ENCODE measurements at places on chromosomes 6 and 20.

DNA sequence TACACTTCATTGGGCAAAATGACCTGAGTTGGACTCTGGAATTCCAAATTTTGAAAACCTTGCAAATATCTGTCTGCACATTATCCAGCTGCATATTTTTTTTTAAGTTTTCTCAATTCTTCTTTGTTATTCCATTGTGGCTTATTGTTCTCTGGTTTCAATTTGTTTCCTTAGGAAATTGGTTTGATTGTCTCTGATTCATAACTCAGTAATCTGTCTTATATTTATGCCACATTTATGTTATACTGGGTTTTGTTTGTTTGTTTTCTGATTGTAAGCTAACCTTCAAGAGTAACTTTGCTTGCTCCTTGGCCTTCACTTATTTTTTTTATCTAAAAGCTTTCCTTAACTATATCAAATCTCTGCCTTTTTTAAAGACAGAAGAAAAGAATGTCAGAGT is 193.3 kb upstream of the PLCB4 start:
- no peak for DNase-seq

DNA sequence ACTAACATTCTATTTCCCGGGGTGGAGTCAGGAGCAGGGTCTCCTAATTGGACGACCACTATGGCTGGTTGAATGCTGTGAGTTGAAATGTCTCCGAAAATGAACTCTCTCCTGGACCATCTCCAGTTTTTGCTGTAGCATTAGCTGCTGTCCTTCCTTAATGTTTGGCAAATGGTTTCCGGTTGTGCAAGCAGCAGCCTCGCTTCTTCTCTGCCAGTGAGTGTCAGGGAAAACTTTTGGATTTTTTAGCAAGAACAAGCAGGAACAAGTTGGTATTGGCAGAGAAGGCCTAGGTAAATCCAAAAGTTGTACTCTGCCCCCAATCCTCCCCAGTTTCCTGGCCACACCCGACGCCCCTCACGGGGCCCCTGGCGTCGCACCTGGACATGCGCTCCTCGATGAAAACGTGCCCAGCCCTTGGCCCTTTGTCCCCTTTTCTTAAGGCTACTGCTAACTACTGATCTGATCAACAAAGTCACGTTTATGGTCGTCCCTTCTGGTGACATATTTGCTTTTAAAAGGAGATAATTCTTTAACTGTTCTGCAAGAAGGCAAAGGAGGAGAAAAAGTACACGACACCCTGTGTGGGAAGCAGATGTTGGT is 103.2 kb downstream of the ARMC2 start:
- no peak for DNase-seq

DNA sequence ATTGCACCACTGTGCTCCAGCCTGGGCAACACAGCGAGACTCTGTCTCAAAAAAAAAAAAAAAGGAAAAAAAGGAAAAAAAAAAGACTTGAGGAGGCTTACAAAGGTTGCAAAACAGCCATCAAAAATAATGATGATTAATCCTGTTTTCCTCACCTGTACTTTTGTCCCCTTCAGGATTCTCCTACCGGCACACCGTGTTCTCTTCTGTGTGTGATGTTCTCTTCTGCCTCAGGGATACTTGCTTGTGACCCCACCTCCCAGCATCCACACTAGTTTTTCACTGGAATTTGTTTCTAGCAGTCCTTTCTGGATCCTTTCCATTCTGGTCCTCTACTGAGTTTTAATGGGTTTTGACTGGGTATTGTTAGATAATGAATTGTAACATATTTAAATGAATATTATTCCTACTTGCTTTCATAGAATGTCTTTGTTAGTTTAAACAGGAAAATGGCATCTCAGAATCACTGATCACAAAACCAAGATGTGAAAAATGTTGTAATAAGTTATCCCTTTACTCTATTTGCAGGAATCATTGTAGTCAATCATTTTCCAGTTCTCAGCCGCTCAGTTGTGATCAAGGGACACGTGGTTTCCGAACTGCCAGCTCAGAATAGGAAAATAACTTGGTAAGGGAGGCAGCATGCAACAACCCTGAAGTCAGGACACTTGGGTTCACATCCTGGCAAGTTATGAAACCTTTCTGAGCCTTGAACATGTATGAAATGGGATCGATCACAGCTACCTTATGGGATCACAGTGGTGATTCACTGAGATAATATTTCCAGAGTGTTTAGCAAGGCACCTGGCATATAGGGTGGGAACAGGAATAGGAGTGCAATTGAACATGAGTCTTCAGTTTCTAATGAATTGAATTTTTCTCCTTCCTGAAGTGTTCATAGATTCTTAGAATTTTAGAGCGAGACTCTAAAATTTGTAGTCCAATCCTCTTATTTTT is 8.5 kb downstream of the C6orf89 start:
- DNase-seq = no peak

- no peak for DNase-seq
Measured at GRCh38 chr6:27911956-27912446, at the start of gene OR2B2. Gene OR2B2, minus strand, starts transcription at chr6:27912396. Its CDS starts 77 bp downstream, at chr6:27912319.

DNA sequence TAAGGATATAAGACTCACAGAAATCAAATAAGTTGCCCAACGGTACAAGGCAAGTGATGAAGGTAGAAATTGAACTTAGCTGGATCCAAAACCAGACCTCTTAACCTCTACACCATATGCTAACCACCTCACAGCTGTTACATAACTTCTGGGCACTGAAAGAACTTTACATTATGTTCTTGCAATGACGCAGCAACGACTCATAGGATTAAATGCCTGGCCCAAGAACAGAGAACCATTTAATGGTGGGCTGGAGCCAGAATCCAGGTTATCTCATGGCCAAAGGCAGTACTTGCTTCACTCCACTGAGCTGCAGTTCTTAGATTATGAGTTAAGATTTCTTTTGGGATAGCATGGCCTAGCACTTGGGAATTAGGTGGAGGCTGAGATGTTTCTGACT is 4.4 kb downstream of the TRMT6 start:
- DNase-seq = no peak

- DNase-seq = no peak
Measured at GRCh38 chr20:46296526-46297250, 11.6 kb downstream of the CDH22 start.

DNA sequence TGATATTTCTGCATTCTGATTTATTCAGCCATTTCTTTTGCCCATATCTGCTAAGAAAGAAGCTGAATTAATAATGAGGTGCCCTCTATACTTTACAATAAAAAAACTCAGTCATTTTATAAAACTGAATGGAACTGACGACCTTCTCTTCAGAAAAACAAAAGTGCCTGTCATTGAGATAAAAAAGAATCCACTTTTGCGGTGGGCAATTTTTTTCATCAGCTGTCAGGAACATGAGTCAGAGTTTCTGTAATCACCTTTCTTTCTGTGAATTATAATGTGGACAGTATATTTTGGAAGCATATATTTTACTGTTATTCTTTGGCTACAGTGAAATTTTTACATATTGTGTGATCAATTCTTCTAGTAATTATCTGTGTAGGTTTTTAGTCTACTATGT is 33.4 kb downstream of the IL20RA start:
- DNase-seq = no peak

GRCh38 chr20:35991142-35991771 is 22.9 kb downstream of the CNBD2 start:
- no peak for DNase-seq

DNA sequence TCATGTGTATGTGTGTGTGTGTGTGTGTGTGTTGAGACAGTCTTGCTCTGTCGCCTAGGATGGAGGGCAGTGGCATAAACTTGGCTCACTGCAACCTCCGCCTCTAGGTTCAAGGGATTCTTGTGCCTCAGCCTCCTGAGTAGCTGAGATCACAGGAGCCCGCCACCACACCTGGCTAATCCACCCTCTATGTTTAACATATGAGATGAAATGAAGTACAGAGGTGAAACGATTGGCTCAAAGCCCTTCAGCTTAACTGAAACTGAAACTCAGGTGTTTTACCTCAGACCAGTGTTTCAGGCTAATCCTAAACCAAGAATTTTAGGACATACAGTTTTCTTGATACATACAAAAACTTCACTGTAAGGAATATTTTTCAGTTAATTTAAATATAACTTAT is 167.3 kb downstream of the KCNQ5 start:
- DNase-seq = no peak

- DNase-seq = no peak
Measured at GRCh38 chr20:37943033-37943432, 40.1 kb downstream of the VSTM2L start.

DNA sequence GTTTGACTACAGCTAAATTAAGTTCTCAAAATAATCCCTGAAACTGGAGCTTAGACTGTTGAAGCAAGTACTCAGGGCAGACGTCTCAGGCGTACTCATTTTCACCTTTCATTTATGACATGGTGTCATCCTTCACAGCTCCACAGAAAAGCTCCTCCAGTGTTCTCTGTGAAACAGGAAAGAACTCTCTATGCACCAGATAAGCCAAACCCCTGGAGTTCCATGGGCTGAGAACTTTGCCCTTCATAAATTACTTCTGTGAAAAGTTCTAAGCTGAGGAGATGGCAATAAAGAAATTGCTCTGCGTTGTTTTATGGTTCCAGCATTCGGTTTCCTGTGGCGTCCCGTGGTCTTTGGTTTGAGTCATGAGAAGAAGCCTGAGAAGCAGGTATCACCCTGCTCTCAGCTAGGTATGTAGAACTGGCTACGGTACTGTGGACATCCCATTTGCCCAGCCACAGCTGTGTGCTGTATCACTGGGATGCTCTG is 20.2 kb upstream of the RREB1 start:
- DNase-seq = no peak

- DNase-seq = no peak
Measured at GRCh38 chr20:40667503-40667902, 21.5 kb downstream of the MAFB start.

DNA sequence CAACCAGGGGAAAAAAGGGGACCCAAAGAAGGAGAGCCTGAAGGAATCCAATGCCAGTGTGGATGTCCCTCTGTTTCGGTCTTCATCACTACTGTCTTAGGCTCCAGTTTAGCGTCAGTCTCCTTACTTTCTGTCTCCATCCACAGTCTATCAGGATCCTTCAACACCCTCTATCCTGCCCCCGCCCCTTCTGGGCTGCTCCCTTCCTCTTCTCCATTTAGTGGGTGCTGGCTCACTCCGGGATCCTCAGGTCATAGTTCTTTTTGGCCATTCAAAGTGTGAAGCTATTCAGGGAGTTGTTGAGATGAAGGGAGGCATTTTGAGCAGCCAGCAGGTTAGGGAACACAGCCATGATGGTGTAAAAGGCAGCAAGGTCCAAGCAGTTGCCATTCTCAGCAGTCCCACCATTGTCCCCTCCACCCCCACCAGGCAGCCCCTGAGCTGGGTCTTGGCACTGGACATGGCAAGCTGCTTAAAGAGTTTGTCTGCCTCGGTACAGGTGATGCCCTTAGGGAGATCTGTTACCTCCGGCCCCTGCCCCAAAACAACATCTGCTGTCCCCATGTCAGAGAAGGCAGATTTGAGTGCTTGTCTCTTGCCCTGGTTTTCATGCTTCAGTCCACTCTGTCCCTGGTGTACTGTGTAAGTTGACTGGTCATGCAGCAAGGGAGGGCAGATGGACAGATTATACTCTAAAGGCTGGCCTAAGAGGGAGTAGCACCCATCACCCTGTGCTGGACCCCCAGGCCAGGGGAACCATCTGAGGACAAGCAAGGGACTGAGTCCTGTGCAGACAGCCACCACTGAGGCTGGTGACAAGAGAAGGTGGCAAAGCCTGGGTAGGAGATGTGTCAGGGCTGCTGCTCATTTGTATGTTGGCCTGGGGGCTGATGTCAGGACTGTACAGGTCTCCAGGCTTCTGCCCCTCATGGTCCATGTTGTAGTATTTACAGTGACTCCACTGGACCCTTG is 842.0 kb downstream of the HACE1 start:
- no peak for DNase-seq

GRCh38 chr6:125818225-125818657 is 27.5 kb downstream of the NCOA7 start:
- DNase-seq = no peak

GRCh38 chr6:130961148-130961547 is 101.9 kb downstream of the EPB41L2 start:
- no peak for DNase-seq

DNA sequence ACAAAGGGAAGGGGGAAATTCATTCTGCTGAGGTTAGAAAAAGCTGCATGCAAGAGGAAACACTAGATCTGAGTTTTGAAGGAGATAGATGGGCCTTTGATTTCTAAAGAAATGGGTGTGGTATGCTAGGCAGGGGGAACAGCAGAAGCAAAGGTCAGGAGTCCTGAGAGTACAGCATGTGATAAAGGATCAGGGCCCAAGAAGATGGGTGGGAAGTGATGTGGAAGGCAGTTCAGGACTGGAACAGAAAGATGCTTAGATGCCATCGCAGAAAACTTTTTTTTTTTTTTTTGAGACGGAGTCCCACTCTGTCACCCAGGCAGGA is 126.2 kb downstream of the ALDH8A1 start:
- no peak for DNase-seq

DNA sequence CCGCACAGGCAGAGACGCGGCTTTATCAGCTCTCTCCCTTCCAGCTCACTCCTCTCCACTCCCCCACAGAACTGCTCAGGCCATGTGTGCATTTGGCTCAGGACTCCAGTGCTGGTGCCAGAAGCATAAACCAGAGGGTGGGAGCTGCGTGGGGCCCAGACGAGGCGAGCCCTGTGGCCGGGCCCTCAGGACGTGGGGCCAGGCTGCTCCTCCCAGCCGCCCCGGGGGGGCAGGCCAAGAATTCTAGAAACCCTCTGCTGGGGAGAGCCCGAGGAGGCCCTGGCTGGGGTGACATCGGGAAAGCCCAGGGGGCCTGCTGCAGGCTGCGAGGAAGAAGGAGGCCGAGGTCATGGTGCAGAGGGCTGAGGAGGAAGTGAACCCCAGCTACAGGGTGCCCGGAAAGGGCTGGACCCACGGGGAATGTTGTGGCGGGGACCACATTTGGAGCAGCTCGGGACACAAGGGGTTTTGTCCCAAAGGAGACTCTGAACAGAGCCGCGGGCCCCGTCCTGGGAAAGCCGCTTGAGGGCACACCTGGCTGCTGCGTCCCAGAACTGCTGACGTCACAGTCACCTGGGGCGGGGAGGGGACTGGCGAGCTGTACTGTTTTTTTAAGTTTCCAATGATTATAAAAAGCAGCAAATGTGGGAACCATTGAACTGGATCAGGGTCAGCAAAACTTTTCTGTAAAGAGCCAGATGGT is 107.1 kb downstream of the BANF2 start:
- no peak for DNase-seq

GRCh38 chr6:13461805-13462204 is 25.6 kb downstream of the GFOD1 start:
- DNase-seq = no peak

GRCh38 chr6:163232015-163232523 is 182.4 kb upstream of the QKI start:
- DNase-seq = no peak

GRCh38 chr6:136502786-136503185 is 47.4 kb downstream of the MAP7 start:
- no peak for DNase-seq
